ENCODE measurements at places on chromosomes 5 and 9. TPM values are rescaled to one million over a fixed set of nuclear protein-coding genes. Genes with fewer than 3 reads are reported as not detected.

Gene SNCAIP
- total RNA-seq = 41.9 TPM

Gene PRDM12
- total RNA-seq = not detected

Gene FBN2
- 1.7 TPM for total RNA-seq

Gene DOLK
- 14.8 TPM for total RNA-seq

Gene SLC34A1
- total RNA-seq = not detected

Gene GPR151
- total RNA-seq = not detected

Gene SDHA
- 127 TPM for total RNA-seq

Gene ADAMTSL2
- 1.4 TPM for total RNA-seq

Gene PCDHB5
- total RNA-seq = 12.7 TPM

Gene VCAN
- 2.2 TPM for total RNA-seq

GRCh38 chr5:673161-673830 lies 19.9 kb downstream of the TPPP start:
- no peak for DNase-seq

GRCh38 chr9:1726993-1727759 lies 288.0 kb upstream of the SMARCA2 start:
- no peak for DNase-seq

- DNase-seq = no peak
Measured at GRCh38 chr9:6557883-6558616, 87.5 kb downstream of the GLDC start.

DNA sequence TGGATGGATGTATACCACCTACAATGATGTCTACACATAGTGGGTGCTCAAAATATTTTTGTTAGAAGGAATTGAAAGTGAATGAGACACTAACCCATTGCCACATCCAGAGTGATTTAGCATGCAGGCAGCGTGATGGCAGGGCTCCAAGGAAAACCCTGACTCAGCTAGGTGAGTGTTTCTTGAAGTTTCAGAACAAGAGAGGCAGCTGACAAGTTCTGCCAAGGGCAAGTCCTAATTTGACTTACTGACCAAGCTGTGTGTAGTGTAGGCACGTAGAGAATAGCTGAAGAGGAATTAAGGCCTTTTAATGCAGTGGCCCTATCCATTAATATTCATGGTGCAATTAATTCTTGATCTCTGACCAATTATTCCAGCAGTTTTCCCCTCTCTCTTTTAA lies 107.8 kb upstream of the ATP10B start:
- DNase-seq = no peak

GRCh38 chr5:100840370-100840769 lies 62.7 kb downstream of the ST8SIA4 start:
- no peak for DNase-seq

DNA sequence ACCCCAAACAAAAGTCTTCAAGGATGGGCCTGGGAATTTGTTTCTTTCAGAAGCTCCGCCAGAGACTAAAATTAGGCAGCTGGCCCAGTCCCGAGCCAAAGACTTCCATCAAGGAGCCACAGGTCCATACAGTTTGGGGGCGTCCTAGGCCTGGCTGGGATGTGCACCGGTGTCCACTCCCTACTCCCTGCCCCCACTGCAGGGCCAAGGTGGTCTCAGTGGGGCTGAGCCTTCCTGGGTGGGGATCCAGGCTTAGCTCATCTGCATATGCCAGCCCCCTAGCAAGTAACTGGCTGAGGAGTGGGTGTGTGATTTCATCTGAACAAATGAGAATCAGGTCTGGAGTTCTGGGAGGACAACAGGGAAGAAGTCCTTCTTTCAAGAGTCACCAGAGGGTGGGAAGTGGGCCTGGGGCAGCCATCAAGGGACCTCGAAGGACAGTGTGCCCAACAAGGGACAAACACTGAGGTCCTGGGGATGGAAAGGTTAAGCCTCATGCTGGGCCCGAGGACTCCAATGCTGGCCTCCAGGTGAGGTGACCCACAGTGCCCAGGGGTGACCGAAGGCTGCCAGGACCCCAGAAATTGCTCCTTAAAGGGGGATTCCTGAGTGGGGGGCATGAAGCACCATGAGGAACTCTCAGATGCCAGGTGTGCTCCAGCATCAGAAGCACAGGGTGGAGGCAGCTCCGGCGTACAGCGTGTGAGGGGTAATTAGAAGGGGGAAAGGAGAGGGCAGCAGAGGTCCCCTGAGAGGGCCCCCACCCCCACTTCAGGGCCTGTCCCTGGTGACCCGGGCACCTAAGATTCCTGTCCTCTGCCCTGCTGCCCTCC lies 91.3 kb downstream of the ZNF354C start:
- no peak for DNase-seq

DNA sequence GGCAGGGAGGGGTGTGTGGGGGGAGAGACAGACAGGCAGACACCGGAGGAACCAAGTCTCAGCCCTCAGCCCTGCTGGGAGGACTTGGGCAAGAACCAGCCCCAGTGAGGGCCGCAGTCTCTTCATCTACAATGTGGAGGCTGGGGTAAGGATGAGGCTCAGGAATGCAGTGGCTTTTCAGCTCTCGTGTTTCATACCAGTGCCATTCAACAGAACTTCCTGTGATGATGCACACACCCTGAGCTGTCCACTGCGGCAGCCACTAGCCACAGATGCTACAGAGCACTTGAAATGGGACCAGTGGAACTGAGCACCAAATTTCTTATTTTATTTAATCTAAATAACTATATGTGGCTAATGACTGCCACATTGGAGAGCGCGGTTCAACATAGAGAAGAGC lies 10.7 kb downstream of the CAMK2A start:
- DNase-seq = no peak

DNA sequence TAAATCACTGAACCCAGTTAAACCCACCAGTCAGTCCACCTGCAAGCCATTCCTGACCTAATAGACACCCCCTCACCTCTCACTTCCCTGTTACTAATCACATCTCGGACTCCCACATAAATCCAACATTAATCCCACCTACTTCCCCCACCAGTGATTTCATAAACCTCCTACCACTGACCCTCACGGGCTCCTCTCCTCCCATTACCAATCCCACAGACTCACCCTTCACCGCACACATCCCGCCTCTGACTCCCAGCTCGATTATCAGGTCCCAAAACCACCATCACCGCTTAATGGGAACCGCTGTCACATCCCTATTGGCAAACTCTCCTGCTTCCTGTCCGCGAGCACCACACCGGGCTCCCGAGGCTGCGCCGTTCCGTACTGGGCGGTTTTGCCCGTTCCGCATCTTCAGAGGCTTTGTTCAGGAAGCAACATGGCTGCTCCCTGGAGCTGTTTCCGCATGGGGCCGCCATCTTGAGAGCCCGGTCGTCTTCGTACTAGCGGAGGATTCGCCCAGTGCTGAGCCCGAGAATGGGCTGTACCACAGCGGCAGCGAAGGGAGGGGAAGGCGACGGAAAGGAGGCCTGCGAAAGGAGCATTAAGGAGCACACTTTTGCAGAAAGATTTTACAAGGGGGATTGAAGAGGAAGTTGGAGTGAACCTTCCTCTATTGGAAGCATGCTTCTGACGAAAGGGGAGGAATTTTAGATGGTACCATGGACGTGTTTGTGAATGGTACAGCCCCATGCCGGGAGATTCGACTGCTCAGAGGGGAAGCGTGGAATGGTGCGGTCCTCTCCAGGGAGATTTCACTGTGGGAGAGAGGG lies at the start of gene ZNF300:
TSS of gene ZNF300 (minus strand) at position 502 of the 833 bp plus-strand sequence. CDS start 1,825 bp downstream, outside the sequence.
- peak; percentile 88 for DNase-seq

GRCh38 chr5:1130218-1130946 lies 18.5 kb upstream of the SLC12A7 start:
- no peak for DNase-seq

- DNase-seq = no peak
Measured at GRCh38 chr5:122144236-122144635, 14.9 kb downstream of the ZNF474 start.

DNA sequence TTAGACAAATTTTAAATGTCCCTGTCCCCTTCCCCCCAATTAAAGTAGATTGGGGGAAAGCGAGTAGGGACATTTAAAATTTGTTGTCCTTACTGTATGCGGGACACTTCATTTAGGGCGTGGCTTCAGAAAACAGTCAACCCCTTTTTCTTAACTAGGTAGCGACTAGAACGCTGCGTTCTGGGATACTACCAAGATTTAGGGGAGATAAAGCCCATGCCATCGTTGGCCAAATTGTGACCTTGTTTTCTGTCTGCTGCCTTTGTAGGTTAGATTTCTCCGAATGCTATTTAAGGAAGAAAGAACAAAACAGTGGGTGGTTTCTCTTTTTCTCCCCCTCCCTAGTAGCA lies 1.2 kb downstream of the CKS2 start:
- no peak for DNase-seq

- DNase-seq = no peak
Measured at GRCh38 chr5:36059571-36060419, 6.9 kb downstream of the UGT3A2 start.

GRCh38 chr5:162593881-162594280 lies 526.3 kb downstream of the GABRG2 start:
- no peak for DNase-seq

DNA sequence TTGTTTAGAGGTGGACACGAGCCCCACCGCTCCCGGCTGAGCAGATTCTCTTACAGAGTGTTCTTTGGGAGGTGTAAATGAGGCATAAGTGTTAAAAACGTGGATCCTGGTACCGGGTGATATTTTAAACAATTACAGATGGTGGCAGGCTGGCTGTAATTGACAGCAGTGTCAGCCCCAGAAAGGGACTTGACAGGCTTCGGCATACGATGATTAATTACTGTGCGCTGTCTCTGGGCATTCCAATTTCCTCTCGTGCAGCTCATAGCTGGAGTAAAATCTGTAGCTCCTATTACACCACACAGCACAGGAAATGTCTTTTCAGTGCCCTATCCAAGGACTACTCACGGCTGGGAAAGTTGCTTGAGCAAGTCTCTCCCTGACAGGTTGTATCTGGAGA lies 305.4 kb upstream of the IRX2 start:
- no peak for DNase-seq

GRCh38 chr5:10866913-10867312 lies 105.9 kb upstream of the DAP start:
- DNase-seq = no peak

- no peak for DNase-seq
Measured at GRCh38 chr9:89749500-89750116, 144.8 kb downstream of the GADD45G start.

- DNase-seq = no peak
Measured at GRCh38 chr5:171520300-171521174, 101.1 kb downstream of the FGF18 start.

- no peak for DNase-seq
Measured at GRCh38 chr9:135347461-135347860, 132.1 kb upstream of the PPP1R26 start.

- no peak for DNase-seq
Measured at GRCh38 chr5:144108131-144108530, 62.3 kb downstream of the YIPF5 start.

- DNase-seq = no peak
Measured at GRCh38 chr9:15116130-15116580, 190.9 kb downstream of the TTC39B start.

GRCh38 chr9:86807367-86807976 lies 139.8 kb downstream of the GAS1 start:
- peak; percentile 71 for DNase-seq

GRCh38 chr9:113614843-113615648 lies 151.5 kb downstream of the RGS3 start:
- peak; percentile 78 for DNase-seq

DNA sequence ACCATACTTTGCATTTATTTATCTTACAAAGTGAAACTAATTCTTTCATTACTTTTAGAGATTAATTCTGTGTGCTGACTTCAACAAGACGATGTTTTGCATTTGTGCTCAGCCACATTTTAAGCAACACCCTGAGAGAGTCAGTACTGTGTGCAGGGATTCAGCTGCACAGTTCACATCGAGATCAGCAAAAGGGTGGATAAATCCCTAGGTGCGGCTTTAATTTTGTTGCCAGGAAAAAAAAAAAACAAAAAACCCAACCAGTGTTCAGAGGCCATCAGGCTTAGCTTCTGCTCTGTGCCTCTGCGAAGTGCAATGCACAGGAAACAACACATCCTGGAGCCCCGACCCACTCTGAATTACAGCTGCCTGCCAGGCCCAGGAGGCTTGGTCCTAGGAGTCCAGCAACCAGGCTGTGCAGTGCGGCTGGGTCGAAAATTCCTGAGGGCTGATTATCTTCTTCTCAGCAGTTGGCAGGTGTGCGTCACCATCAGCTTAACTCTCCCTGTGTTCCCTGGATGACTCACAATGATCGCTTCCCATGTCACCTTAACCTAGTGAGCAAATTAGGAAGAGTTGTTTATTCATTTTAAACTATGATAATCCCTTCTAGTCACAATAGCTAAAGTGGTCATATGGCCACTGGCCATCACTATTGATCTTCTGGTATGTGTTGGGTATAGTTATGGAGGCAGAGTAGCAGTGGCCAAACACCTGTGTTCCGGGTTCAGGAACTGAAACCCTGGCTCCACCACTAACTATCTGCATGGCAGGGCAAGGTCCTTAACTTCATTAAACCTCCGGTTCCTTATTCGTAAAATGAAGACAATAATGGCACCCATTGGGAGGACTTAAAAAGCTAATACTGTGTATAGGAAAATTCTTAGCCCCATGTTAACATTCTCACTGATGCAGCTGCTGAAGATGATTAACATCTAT lies 31.2 kb upstream of the NDUFB6 start:
- DNase-seq = no peak

DNA sequence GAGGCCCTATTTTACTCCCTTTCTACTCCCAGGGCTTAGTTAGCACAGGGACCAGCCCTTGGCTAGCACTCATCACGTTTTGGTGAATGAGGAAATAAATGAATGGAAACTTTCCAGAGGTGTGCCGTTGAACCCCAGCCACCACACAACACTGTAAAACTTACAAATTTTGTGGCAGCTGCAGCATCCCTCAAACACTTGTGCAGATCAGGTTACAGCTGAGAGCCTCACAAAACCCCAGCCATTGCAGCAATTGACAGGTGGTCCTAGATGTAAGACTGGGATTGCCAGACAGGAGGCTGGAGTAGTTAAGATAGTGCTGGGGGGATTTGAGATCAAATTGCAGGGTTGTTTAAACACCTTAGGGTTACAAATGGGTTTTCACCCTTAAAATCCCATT lies 482.2 kb upstream of the KIF2A start:
- DNase-seq = no peak

DNA sequence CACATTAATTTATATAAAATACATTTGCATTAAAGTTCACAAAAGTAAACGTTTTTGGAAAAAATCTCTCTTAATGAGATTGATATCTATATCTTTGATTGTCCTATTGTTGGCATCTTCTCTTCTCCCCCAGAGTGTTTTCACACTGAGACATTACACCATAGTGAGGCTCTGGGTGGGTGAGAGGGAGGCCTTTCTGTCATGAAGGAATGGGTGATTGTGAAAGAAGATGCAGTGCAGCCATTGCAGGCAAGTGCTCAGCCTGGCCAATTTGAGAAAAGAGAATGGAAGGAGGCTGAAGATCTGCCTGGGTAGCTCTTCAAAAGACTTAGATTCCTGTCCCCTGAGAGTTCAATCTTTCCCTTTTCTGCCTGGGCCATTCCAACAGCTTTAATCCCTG lies 140.8 kb downstream of the SLC12A2 start:
- DNase-seq = no peak

DNA sequence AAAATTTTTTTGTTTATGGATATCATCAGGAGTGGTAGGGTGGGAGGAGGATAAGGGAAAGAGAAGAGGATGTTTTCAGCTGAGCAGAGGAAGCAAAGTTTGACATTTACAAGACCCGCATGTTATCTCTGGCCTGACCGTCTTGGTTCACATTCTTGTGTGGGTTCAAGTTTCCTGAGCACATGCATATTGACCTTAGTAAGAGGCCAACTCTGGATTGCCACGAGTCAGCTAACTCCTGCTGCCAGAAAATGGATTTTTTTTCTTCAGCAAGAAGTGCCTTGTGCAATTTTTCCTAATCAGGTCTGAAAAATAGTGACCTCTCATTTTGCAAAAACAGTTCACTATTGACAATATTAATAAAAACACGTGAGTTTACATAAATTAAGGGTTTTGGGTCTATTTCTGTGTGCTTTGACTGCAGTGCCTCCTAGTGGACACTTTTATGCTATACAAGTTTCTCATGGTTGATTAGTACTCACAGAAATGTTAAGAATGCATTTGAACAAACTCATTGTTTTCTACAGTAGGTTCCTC lies 27.1 kb upstream of the BASP1 start:
- peak; percentile 47 for DNase-seq
